ENCODE measurements at places on chromosomes 1 and 21. TPM values are rescaled to one million over a fixed set of nuclear protein-coding genes. Genes with fewer than 3 reads are reported as not detected.

GRCh38 chr1:231629132-231629531, 2.5 kb downstream of the DISC1 start:
- no peak for DNase-seq

DNA sequence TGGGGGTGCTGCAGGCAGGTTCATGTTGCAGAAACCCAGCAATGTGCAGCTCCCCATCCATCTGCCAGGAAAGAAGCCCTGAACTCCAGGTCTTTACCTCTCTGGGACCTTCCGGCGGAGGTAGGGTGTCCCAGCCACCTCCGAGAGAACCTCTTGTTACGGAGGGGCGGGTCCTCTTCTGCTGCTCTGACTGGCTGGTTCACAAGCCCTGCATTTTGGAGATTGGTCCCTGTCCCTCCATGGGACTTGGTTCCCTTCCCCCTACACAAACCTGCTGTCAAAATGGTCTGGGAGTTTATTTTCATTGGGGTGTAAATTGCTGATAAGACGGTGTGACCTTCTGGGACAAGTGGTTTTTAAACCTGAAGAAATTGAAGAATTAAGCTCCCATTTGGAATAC, 8.0 kb upstream of the CELSR2 start:
- DNase-seq = no peak

- no peak for DNase-seq
Observed at GRCh38 chr1:47763591-47764171, 233.5 kb downstream of the TRABD2B start.

DNA sequence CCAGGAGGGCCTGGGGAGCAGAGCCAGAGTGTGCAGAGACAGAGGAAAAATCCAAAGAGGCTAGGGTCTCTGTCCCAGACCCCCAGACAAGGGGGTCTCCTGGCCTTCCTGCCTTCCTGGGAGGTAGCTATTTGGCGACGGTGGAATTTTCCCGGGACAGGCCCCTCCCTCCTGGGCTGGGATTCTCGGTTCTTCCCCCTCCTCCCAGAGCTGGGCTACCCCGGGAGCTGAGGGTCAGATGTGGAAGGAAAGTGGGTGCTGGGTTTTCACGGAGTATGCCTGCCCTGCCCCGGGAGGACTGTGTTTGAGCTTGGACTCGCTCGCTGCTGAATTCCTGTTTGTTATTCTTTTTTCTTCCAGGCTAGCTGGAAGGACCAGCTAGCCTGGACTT, 759 bp downstream of the AMPD2 start:
- DNase-seq = no peak

DNA sequence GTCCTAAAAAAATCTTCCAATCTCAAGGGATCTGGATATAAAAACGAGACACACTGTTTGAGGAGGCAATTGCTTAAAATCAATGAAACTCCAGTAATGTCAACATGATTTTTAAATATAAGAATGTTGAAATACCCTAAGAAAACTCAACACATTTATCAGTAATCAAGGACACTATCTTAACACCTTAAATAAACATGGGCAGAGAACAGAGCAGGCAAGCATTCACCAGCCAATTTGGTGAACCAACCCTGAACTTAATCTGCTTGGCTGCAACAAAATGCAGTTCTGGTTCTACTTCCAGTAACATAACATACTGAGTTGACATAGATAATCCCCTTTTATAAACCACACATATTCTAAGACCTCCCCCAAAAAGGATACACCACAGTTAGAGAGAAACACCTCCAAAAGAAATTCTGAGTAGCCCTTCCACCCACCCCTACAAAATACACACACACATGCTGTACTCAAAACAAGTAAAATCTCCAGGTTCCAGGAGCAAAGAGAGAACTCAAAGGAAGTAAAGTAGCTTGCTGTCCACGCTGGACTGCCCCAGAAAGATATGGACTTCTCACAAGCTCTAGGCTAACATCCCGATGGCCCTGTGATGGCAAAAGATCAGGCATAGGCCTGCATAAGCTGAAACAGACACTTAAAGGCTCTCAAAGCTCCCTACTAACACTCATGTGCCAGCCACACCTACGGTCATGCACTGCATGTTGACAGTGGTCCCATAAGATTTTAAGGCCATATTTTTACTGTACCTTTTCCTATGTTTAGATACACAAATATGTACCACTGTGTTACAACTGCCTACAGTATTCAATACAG, 30.5 kb downstream of the TP53BP2 start:
- DNase-seq = no peak

DNA sequence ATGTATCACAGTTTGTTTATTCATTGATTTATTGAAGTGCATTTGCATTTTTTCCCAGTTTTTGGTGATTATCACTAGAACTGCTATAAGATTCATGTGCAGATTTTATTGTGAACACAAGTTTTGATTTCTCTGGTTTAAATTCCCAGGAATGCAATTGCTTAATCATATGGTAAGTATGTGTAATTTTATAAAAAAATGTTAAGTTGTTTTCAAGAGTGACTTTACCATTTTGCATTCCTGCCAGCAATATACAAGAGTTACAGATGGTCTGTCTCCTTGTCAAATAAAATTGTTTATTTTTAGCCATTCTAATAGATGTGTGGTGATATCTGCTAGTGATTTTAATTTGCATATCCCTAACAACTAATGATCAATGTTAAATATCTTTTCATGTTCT, 127.3 kb upstream of the APP start:
- no peak for DNase-seq

GRCh38 chr1:173117108-173117633, 66.4 kb upstream of the TNFSF18 start:
- no peak for DNase-seq

GRCh38 chr1:56387071-56387740, 192.2 kb downstream of the PLPP3 start:
- no peak for DNase-seq

GRCh38 chr1:83900524-83900923, 98.4 kb downstream of the TTLL7 start:
- DNase-seq = no peak

GRCh38 chr1:45375104-45376090, 35.2 kb upstream of the MUTYH start:
- no peak for DNase-seq

DNA sequence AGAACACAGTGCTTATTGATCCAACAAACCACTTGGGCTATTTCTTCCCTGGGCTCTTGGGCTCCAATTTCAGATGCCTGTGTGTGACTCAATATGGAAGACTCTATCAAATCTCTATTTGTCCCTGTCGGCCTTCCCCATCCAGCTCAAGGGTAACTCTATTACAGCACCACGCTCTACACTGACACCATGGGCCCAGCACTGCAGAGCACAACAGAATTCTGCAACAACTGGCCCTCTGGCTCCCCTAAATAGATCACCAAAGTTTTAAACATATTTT, 51.7 kb downstream of the CAPZB start:
- DNase-seq = no peak

DNA sequence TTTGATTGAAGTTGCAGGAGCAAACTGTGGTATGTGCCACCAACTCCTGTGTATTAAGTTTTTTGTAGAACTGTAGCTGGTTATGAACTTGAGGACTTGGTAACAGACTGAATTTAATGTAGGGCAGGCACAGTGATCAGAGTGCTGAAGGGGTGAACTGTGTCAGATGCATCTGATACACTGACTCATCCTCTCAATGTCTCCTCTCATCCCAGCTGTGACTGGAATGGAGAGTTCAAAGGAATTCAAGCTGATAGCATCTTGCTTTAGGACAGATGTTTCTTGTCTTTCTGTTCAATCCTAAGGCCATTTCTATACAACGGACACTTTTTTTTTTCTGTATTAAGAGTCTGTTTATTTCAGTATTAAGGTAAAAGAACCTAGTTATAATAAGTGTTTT, 25.0 kb upstream of the GBP1 start:
- no peak for DNase-seq

DNA sequence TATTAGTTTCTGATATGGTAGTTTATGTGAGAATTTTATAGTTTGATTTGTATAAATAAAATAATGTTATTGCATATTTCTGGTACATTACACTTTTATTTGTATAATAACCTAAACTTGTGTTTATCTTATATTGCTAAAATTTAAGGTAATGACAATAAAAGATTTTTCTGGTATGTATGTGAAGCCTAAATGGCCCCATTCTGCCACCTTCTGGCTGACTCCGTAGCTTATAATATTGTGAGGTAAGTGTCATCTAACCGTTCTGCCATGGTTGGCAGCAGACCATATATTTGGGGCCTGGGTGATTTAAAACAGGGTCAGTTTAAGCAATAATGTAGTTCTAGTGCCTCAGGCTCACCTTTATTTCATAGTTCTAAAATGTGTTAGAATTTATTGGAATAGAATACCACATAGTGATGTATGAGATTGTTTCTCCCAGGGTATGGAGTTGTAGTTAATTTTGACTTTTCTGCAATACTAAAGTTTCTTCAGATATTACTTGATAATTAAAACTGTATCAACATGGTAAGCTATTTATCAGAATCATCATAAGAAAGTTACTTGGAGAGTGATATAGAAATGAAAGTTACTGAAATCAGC, 21.2 kb upstream of the PRKACB start:
- DNase-seq = peak; percentile 31

- no peak for DNase-seq
Observed at GRCh38 chr21:40049031-40049930, 182.0 kb downstream of the PCP4 start.

DNA sequence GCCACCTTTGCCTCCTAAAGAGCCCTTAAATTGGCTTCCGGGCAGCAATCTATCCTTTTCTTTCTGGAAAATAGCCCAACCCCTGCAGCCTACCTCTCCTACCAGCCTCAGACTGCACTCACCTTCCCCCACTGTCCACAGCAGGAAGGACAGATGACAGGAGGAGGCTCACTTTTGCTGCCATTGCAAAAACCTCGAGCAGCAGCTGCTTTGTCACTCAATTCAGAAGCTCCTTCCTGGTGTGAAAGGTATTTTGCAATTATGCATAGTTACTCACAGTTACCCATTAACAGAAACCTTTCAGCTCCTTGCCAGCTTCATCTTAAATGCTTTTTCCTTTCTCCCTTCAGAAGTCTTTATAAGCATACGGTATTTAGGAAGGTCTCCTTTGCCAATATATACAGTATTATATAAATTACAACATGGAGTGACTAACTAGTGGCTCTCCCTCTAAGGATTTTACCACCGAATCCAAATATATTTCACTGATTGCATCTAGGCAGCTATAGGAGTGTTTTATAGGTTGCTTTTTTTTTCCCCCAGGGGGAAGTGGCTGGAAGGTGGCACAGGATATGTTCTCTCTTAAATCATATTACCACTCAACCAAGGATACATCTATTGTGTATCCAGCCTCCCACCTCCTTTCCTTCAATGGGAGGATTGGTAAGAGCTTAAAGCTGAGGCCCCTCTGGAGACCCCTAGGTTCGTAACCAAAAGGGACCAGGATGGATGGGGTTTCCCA, 142.1 kb upstream of the IPO9 start:
- DNase-seq = no peak

DNA sequence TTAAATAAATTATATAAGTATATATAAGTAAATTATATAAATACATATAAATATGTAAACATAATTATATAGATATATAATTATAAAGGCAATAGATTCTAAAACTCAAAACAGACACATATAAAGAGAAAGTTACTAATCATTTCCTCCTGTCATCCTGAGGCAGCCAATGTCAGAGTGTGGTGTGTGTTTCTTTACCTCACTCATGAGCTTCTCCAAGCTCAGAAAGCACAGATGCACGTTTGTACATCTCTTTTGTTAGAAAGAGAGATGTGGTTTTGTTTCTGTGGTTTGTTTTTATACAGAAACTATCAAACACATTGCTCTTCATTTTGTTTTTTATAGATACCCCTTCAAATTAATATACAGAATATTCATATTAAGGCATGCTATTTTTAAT, 594.8 kb downstream of the USP25 start:
- no peak for DNase-seq

DNA sequence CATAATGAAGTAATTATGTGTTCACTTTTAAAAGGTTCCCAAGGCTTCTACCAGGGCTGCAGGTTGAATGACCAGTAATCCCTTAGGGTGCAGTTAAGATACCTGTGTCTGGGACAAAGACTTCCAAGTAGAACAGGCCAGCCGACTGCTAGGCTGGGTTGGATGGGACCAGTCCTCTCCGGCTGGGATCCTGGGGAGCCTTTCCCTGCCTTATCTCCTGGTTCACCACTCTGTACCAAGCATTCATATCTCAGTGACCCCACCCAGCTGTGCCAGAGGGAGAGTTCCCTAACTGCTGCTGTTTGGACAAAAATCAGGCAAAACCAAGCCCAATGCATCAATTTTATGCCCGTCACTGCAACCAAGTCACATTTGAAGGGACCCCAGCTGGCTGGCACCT, 116.2 kb upstream of the ATP1A1 start:
- no peak for DNase-seq

- no peak for DNase-seq
Observed at GRCh38 chr1:107879346-107879745, 85.6 kb downstream of the VAV3 start.

CNIH3 gene
- total RNA-seq = 1.9 TPM

F5 gene
- total RNA-seq = 5.0 TPM

PRMT6 gene
- total RNA-seq = 9.8 TPM

RBM11 gene
- 1.2 TPM for total RNA-seq

S100A1 gene
- total RNA-seq = 21.7 TPM

Measured in omental fat pad (tissue), 4 donors.